ENCODE measurements at places on chromosomes 4 and X.

GRCh38 chrX:12974305-12974795, 560 bp upstream of the TMSB4X start:
- DNase-seq: peak; percentile 72

DNA sequence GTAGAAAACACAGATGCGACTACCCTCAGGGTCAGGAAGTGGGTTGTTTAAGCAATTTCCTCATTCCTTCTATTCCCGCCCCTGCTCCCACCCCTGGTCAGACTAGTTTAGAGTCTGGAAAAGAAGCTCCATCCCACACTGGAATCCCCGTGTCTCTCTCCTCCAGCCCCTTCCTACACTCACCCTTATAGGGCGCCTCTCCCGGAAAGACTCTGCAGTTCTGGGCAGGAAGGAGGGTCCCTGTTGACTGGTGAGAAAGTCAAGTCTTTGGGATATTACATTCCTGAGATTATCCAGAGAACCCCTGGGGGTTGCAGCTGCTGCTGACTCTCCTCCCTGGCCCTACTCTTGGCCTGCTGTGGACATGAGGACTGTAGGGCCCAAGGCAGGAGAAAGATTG, 11.9 kb downstream of the STARD8 start:
- peak; percentile 40 for DNase-seq

DNA sequence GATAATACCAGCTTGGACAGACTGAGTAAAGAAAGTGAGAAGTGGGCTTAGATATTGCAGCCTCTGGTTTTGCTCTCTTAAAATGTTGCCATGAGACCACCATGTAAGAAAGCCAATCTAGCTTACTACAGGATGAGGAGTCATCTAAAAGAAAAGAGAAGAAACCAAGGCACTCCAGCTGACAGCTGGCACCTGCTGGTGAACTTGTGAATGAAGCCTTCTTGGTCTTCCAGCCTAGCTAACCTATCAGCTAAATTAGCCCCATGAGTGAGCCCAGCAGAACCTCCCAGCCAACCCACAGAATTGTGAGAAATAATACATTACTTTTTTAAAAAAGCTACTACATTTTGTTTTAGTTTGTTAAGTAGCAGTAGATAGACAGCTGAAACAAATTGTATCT, 154.5 kb upstream of the QRFPR start:
- no peak for DNase-seq

GRCh38 chr4:76622126-76622525, 187.1 kb downstream of the SHROOM3 start:
- DNase-seq: peak; percentile 90

DNA sequence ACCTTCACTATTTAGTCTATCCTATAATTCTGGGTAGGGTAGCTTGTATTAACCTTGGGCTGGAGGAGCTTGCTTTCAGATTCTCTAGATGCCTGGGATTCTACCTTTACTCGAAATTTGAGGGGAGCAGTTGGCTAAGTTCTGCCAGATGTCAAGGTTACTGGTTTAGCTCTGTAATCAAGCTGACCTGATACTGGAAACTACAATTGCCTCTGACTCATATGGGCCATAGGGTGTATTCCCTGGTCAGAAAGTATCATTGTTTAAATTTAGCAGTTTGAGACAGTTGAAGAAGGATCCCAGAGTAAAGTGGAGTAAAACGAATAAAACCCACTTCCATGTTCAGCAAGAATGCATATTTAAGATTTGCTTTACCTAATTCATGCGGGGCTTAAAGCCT, 337.6 kb downstream of the SPIN4 start:
- no peak for DNase-seq
